Hematopoietic multipotent progenitor cell (in vitro differentiated cells): ENCODE measurements at places on chromosomes 12 and 14. TPM values are rescaled to one million over a fixed set of nuclear protein-coding genes. Genes with fewer than 3 reads are reported as not detected.

The RNASE11 gene
- total RNA-seq: not detected

The PROX2 gene
- 0.27 TPM for total RNA-seq

- no peak for DNase-seq
Observed at GRCh38 chr14:74611650-74612349, at the start of gene LTBP2. LTBP2 (minus strand) TSS chr14:74612237; CDS start chr14:74611944, 293 bp downstream.

- no peak for DNase-seq
Observed at GRCh38 chr14:78319887-78320635, 149.9 kb downstream of the NRXN3 start.

- DNase-seq: no peak
Observed at GRCh38 chr12:18431771-18432170, 170.5 kb downstream of the PIK3C2G start.

DNA sequence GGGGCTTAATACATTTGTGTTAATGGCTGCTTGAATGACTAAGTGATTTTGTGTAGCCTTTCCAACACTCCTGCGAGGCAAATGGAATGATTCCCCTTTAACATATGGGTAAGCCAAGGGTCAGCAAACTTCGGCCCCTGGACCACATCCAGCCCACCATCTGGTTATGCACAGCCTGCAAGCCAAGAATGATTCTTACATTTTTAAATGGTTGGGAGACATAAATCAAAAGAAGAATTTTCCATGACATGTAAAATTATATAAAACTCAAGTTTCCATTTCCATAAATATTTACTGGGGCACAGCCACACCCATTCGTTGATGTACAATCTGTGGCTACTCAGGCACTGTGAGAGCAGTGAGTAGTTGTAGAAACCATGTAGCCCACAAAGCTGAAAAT lies 9.0 kb downstream of the SLC8B1 start:
- DNase-seq: no peak

- no peak for DNase-seq
Observed at GRCh38 chr12:58775396-58775795, 144.9 kb downstream of the LRIG3 start.

GRCh38 chr12:120061575-120062214 lies 54.9 kb downstream of the RAB35 start:
- DNase-seq: no peak

- peak; percentile 45 for DNase-seq
Observed at GRCh38 chr12:79020106-79020505, 155.5 kb downstream of the SYT1 start.

- DNase-seq: no peak
Observed at GRCh38 chr12:93148412-93148811, 219.3 kb upstream of the EEA1 start.

DNA sequence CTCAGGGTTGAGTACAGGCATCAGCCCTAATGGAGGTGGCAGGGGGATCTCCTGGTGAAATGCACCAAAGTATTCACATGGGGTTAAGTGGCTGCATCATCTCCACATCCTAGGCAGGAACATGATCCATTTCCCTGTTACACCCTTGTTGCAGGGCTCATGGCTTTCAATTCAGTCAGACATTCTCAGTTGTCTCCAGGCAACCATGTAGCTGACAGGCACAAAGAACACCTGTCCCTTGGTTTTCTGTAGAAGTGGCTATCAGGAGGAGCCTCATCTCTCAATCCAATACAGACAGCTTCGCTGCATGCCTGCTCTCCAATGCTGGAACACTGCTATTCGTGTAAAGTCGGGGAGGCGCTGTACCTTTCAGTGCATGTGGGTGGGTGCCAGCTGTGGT lies 299.0 kb upstream of the FOXG1 start:
- no peak for DNase-seq

GRCh38 chr12:3697311-3697870 lies 55.5 kb downstream of the CRACR2A start:
- DNase-seq: no peak

DNA sequence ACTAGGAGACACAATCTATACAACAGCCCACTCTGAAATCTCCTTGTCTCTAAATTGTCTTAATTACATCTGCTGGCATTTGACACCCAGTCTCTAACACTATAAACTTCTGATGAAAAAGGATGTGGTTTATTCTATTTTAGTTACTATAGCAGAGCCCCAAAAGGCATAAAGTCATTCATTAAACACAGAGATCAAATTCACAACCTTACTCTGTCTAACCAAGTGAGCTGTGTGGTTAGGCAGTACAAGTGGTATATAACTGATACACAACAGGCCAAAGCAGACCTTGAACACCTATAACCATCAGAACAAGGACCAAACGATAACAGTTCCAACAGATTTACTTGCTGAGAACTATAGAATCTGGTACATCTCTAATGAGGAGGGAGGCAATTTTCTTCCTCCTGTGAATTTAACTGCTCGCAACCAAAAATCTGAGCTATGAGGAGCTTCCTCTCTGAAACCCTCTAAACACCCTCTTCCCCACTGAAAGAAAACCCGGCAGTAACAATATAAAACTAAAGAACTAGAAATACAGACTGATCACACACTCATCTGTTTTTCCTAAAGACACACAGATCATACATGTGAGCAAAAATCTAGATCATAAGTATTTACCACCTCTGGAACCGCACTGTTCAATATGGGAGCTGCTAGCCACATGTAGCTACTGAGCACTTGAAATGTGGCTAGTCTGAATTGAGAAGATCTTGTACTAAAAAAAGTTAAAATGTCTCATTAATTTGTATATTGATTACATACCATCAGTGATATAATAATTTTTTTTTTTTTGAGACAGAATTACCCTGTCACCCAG lies 17.7 kb downstream of the SPPL3 start:
- no peak for DNase-seq

- no peak for DNase-seq
Observed at GRCh38 chr14:85479306-85479705, 50.6 kb upstream of the FLRT2 start.

DNA sequence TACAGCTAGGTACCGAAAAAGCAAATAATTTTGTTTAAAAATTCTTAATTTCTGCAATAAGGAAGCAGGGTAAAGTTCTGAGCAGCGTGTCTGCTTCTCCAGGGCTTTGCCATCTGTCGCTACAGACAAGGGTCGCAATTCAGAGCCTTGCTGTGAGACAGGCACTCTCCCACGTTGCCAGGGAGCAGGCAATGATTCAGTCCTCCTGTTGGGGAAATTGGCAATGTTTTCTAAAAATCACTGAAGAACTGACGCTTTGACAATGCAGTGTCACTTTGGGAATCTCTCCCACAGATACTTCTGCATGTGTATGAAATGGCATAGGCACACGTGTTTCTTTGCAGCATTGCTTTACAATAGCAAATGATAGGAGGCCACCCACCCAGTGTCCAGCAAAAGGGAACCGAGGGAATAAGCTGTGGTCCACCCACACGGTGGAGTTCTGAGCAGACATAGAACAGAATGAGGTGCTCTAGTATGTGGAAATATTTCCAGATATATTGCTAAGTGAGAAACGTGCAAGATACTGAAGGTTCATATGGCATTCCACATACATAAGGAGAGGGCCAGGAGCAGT lies 16.0 kb upstream of the HIP1R start:
- DNase-seq: no peak

DNA sequence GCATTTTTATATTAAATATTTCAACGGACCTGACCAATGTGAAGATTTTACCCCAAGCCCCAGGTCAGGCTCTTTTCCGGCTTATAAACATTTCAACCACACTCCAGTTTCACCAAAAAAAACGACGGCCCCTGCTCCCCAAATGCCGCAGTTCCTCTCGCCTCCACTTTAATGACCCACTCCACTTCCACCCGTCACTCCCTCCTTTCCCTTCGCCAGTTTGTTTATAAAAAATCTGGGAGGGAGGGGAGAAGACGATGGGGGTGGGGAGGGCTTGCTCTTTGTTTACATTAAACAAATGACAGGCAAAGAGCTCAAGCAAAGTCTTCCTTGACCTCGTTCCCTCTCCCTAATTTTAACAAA lies 5.4 kb downstream of the SIX6 start:
- no peak for DNase-seq

- DNase-seq: no peak
Observed at GRCh38 chr12:53065470-53065869, 13.7 kb downstream of the SPRYD3 start.

DNA sequence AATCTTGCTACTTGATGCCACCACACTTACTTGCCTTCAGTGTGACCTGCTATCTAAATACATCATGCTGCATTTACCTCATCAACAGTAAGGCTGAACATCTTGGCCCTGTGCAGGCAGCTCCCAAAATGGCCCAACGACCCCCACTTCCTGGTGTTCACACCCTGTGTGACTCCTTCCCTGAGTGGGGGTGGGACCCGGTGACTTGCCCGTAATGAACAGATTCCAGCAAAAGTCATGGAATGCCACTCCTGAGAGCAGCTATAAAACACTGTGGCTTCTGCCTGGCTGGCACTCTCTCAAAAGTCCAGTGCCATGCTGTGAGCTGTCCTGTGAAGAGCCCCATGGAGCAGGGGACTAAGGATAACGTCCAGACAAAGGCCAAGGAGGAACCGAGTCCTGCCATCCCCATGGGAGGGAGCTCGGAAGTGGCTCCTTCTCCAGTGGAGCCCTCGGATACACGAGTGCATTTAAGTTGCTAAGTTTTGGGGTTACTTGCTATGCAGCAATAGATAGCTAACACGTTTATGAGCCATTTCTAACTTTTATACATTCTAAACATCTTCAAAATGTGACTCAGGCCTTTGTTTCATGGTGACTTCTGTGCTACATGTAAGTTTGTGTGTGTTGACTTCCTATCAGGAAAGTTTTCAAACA lies 33.0 kb downstream of the P2RX2 start:
- DNase-seq: no peak
